ENCODE measurements at places on chromosomes 3 and 15.

DNA sequence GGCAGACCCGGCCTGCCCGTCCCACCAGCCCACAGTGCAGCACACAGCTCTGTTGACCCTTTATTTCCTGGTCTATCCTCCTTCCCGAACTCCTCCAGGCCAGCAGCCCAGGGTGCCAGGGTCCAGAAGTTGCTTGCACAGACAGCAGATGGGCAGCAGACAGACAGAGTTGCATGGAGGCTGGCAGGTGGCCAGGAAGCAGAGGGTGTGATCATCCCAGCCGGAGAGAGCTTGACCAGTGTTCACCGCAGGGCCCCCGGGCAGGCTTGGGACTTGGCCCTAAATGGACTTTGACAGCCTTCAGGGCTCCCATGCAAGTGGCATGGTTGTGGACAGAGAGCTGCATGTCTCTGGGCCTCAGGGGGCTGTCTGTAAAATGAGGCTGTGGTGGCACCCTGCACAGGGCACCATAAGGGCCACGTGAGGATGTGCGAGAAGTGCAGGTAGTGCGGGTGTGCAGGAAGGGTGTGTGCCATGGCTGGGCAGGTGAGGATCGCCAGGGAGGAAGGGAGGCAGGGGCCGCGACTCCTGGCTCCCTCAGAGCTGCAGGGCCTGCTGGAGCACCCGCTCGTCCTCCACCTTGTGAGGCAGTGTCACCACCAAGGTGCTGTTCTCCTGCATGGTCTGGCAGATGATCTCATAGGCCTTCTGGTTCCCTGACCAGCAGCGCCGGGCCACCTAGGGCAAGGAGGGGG, 6.3 kb upstream of the ZXDC start:
- DNase-seq, result no peak

DNA sequence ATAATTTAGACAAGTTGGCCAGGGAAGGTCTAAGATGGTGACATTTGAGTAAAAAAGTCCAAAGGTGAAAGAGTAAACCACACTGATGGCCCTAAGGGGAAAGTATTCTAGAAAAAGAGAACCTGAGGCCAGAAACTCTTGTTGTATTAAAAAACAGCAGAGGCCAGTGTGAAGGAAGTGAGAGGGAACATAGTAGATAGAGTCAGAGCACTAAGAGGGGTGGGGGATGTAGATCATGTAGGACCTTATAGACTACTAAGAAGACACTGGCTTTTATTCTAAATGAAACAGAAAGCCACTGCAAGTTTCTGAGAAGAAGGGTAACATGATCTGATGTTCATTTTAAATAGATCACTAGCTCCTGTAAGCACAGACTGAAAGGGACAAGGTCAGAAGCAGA, 14.5 kb downstream of the POLQ start:
- no peak for DNase-seq

DNA sequence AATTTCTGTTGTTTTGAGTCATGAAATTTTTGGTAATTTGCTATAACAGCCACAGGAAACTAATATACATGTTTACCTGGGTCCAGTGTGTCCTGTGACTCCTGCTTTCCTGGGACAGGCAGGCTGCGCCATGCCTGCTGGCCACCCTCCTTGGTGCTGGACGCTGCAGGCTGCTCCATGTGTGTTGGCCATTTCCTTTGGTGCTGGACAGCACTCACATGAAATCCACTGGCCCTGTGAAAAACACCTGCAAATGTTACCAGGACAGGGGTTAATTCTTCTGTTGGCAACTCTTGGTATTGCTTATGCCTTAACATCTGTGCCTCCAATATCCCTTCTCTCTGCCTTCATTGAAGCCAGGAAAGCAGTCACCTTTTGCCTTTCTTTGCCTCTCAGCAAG, 86.9 kb upstream of the ATP10A start:
- DNase-seq, result no peak

GRCh38 chr15:40937762-40938535, 8.8 kb downstream of the DLL4 start:
- DNase-seq, result no peak

DNA sequence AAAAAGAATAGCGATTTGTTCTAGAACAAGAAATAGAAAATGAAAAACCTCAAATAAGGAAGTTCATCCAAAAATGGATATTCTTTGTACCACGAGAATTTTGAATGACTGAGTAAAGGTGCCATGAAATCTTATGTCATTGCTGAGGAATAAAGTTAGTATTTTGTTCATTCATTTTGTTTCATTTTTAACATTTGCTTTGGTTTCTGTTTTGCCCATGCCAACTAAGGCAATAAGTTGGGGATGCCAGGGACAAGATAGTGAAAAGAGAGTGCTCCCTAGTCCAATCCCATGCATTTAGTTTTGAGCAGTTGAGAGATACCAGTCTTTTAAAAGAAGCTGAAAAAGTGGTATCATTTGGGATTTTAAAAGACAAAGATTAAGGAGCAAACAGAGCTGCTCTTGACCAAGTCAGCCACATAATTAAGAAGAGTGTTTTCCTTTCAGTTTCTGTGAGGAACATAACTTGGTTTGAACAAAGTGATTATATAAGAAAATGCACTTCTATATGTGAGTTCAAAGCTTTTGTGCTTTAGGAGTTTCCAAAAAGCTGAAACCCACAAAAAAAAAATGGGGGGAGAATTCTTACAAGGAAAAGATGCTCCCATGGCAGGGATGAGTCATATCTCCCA, 201.4 kb downstream of the PLOD2 start:
- DNase-seq, result no peak

DNA sequence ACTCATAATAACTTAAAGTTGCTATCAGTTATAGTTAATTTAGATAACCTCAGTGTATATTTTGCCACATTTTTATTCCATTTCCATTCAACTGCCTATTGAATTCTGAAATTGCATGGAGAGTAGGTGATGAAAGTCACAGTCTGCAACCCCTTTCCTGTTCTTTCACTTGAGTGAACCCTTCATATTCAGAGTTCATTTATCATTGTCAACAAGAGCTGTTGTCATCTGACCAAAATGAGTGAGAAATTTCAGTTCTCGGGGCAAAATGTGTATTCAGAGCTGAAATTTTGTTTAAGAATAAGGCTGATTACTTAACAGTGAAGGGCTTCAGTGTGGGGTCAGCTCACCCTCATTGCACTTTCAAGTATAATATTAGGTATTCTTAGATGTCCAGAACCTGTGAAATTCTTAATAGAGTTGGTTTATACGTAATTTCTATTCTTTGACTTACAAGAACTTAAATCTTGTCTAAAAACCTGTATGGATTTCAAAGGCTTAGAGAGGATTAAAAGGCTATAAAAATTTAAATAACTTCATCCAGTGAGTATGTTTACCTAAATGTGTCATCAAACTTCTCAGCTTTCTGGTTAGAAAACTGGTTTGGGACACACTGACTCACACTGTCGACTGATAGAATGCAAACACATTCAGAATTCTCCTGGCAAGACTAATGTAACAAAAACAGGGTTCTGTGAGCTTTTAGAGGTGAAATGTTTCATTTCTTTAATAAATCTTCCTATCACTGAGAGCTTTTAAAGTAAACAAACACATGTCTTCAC, 92.2 kb downstream of the CMSS1 start:
- DNase-seq, result no peak

- no peak for DNase-seq
Observed at GRCh38 chr3:76551739-76552138, 488.2 kb upstream of the ROBO2 start.

DNA sequence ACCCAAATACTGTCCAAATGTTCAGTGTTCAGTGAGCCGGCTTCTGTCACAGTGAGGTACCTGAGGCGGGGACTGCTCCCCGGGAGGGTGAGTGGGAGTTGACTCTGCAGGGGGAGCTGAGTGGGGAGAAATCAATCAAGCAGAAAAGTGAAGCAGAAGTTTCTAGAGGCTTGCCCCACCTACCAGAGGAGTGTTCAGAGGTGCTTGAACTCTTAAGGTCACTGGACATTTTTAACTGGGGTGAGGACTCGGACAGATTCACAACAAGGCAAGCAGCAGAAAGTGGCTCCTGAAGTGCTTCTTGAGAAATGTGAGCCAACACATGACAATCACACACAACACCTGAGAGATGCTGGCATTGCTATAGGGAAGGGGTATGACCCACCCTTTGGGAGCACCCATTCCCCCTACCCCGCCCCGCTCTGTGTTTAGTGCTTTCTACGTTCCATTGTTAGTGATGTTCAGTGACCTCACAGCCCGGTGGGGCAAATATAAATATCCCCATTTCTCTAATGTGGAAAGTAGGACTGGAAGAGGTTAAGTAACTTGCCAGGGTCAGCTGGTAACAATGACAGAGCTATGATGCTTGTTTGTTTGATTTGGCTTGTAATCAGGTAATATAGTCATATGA, 48.6 kb upstream of the AKAP13 start:
- no peak for DNase-seq

- DNase-seq, result no peak
Observed at GRCh38 chr15:99963096-99963825, 230.0 kb upstream of the LYSMD4 start.

DNA sequence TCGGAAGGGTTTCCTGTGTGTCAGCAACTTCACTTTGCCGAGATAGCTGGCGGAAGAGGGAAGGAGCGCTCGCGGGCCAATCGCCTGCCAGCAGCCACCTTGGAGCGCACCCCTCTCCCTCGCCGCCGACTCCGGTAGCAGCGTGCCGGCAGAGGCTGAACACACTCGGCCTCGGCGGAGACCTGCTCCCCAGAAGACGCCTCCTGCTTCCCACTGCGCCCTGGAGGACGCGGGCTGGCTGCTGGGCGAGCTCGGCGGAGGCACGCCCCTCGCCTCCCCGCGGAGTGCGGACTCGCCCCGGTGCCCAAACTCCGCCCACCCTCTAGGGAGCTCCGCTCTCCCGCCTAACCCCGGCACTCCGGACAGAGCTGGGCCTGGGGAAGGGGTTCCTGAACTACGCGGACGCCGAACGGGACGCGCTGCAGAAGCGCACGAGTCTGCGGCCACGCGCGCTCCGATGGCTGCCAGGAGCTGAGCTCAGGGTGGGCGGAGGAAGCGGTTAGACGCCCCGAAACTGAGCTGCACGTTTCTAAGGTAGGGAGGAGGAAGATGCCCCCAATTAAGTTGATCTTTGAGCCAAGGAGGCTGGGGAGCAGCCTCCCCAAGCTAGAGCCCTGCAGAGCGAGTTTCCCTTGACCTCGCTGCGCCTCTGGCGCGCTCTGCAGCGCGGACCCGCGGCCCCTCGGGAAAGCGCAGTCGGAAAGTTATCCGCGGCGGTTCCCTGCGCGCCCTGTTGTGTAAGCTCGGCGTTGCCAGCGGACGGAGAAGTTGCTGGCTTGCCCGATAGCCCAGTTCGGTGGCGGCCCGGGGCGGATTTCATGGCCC, at the start of gene P2RY1:
Gene P2RY1 (plus strand): TSS at position 356 of the 825 bp plus-strand sequence. CDS start 652 bp downstream, outside the sequence.
- DNase-seq, result no peak

- DNase-seq, result no peak
Observed at GRCh38 chr3:79597709-79598108, 170.1 kb downstream of the ROBO1 start.

DNA sequence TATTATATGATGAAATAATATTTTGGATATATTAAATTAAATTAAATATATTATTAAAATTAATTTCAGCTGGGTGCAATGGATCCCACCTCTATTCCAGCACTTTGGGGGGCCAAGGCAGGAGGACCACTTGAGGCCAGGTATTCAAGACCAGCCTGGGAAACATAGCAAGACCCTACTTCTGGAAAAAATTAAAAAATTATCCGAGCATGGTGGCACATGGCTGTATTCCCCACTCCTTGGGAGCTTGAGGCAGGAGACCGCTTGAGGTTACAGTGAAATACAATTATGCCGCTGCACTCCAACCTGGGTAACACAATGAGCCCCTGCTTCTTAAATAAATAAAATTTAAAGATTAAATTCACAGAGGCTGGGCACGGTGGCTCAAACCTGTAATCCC, 61.4 kb downstream of the SH3BP5 start:
- DNase-seq, result no peak

- no peak for DNase-seq
Observed at GRCh38 chr3:101229681-101230080, 90.7 kb downstream of the IMPG2 start.

- DNase-seq, result no peak
Observed at GRCh38 chr15:27238707-27239423, 267.9 kb downstream of the GABRG3 start.

DNA sequence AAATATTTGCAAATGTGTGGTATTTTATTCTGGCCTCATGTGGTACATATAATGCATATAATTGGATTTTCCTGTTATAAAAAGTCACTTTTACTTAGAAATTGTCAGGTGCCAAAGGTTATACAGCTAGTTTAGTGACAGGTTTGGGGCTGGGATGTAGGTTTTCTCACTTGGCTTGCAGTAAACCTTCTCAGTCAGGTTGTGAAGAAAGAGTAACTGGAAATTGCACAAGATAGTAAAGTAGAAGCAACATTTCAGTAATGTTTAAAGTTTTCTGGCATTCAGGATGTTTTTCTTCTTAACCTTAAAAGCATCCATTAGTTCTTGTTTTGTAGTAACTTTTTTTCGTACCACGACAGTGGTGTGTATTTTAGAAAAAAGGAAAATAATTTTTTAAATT, 53.9 kb downstream of the MEF2A start:
- no peak for DNase-seq

- DNase-seq, result no peak
Observed at GRCh38 chr3:59367150-59367549, 317.3 kb upstream of the CFAP20DC start.

- DNase-seq, result no peak
Observed at GRCh38 chr15:44250566-44251205, 37.8 kb upstream of the GOLM2 start.

- DNase-seq, result no peak
Observed at GRCh38 chr3:122687298-122687697, 6.7 kb downstream of the PARP14 start.

DNA sequence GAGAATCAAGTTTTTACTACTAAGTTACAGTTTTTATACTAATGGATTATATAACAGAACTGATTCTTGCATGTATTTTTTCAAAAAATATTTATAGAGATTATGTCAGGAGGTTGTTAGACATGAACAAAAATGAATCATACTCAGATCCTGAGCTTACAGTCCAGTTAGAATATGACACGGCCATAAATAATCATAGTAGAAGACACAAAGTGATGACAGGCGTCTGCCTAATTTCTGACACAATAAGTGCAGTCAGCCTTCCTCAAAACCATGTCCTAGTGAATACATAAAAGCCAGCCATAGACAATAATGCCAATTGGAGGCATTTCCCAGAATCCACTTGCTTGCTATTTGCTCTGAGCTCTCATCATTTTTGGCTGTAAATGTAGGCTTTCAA, 81.7 kb upstream of the POU1F1 start:
- no peak for DNase-seq

DNA sequence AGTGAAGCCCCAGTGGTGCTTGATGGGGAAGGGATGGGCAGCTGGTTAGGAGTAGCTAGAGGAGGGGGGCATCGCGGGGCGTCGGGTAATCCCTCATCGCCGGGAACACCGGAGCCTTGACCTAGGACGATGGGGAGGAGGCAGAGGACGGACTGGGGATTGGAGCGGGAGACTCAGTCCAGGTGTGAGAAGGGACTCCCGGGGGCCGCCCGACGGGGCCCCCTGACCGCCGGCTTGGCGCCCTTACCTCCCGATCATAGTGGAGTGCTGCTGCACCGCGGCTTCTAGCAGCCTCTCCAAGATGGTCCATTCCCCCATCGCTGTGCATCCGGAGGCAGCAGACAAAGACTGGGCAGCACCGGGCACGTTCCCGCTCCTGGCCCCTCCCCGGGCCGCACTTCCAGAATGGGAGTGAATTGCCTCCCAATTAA, 612 bp downstream of the GJD2 start:
- no peak for DNase-seq

Data from T-cell (primary cell).